ENCODE measurements at places on chromosomes 5 and 9. TPM values are rescaled to one million over a fixed set of nuclear protein-coding genes. Genes with fewer than 3 reads are reported as not detected.

DNA sequence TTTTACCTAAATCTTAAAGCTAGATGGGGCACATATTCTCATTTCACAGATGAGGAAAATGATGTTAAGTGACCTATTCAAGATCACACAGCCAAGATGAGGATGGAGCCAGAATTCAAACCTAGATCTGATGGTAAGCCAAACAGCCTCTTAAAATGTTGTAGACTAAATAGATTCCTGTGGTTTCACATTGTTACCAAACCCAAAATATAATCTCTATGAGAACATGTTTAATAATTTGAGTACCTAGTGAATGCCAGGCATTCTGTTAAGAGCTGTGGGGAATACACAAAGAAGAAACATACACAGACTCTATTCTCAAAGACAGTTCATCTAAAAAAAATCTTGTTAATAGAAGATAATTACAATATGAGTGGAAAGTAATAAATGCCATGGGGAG, 25.2 kb downstream of the HOMER1 start:
- no peak for DNase-seq
- no peaks in the 10 kb centered on the region for H3K4me1 ChIP-seq
- H3K27me3 ChIP-seq: peaks cover 3% of the 10 kb centered on the region
- no peaks in the 10 kb centered on the region for H3K36me3 ChIP-seq
- H3K27ac ChIP-seq: no peak overlapping the region

GRCh38 chr9:89617978-89618377, 13.2 kb downstream of the GADD45G start:
- no peaks in the 10 kb centered on the region for H3K36me3 ChIP-seq
- no peak for DNase-seq
- no peak overlapping the region for H3K4me3 ChIP-seq
- H3K27ac ChIP-seq: no peak overlapping the region

RPS14 gene
- 9,910 TPM for polyA plus RNA-seq

- peak overlapping the region; percentile 97 for H3K27ac ChIP-seq
- H3K4me1 ChIP-seq: peaks cover 55% of the 10 kb centered on the region
- H3K27me3 ChIP-seq: no peaks in the 10 kb centered on the region
- peaks cover 6% of the 10 kb centered on the region for H3K36me3 ChIP-seq
These were observed 954 bp downstream of the TBCA start for GRCh38 chr5:77774981-77775789.

PRUNE2 gene
- polyA plus RNA-seq: not detected
